GM23338 (cell line): ENCODE measurements at places on chromosomes 1 and 21. TPM values are rescaled to one million over a fixed set of nuclear protein-coding genes. Genes with fewer than 3 reads are reported as not detected.
A peak's percentile ranks its signal among the peaks of the same experiment; 100 is the strongest.

DNA sequence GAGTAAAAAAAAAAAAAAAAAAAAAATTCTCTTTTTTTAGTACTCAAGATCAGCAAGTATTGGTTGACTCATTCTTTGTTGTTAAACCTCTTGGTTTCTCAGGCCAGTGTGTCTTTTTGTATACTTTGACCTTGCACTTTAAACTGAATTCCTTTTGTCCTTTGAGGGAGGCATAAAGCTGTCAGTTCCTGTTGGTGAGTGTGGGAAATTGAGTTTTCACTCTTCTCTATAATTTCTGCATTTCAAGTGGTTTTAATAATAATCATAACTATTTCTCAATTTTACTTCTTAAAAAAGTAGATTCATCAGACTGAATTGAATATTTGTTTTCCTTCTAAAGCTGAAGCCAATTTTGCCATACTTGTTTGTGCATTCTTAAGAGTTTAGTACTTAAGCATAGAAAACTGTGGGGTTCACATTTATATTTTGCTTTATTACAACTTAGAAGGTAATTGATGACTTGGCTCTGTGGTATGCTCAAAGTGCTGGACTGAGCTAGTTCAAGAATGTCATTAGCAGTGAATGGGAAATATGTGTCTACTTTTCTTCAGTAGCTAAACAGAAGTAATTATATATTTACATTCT, 43.4 kb downstream of the ITSN1 start:
- H3K4me1 ChIP-seq = peaks cover 44% of the 10 kb centered on the region
- peak overlapping the region; percentile 15 for H3K4me3 ChIP-seq
- peak; percentile 41 for DNase-seq

DNA sequence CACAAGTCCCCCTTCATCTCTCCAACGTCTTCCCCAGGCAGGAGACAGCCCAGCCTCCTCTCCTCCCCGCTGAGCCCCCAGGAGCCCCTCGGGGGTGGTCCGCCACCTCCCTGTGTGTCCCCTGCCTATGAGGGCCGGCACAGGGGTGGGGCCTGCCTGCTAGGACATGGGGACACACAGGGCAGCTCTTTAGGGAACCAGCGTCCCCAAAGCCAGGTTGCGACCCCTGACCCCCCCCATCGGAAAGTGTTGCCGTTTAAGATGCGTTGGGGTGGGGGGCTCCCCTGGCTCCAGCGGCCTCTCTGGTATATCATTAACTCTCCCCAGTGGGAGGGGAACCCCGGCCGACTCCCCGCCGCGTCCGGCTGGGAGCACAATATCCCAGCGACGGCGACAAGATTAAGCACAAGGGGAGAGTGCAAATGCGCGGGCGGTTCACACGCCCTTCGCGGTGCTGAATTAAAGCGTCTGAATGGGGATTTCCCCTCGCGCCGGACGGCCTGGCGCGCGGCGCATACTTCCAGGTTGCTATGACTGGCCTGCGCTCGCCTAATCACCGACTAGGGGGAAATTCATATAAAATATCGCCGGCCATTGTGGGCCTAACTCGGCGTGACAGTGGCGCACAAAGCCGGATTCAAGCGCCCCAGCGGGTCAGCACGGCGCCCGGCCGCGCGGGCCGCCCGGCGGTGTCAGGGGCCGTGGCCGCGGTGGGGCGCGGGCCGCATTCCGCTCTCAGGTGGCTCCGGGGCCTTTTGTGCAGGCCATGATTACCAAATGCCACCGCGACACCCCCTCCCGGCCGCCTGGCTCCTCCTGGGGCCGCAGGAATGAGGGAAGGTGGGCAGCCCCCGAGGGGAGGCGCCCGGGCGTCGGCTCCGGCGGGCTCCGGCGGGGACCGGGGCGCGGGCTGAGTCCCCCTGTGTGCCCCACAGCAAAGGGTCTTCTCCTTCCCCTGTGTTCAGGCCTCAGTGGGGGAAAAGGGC, 30.9 kb downstream of the WNT3A start:
- no peak overlapping the region for H3K27ac ChIP-seq
- H3K27me3 ChIP-seq = peaks cover 93% of the 10 kb centered on the region
- H3K4me3 ChIP-seq = peak overlapping the region; percentile 77
- H3K4me1 ChIP-seq = no peaks in the 10 kb centered on the region
- H3K36me3 ChIP-seq = no peaks in the 10 kb centered on the region

- H3K4me1 ChIP-seq = peaks cover 11% of the 10 kb centered on the region; the same call in 1 of the 2 replicates
- H3K27ac ChIP-seq = no peak overlapping the region
- no peaks in the 10 kb centered on the region for H3K36me3 ChIP-seq
Observed at GRCh38 chr1:175195798-175196197, 3.2 kb upstream of the KIAA0040 start.

DNA sequence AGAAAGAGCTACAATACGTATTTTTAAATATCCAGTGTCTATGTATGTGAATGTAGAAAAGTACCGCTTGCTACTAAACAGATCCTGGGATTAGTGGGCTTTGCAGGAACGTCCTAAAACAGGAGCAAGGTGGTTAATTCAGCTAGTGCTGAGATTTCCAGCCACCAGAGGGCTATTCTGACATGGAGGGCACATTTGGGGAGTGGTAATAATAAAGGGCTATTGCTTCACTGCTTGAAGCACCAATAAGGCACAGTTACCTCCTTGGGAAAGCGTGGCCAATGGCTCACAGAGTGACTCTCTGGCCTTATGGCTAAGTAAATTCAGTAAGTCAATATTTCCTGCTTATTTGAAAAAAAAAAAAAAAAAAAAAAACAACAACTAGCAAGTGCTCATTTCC, 152.4 kb downstream of the GABPA start:
- DNase-seq = peak; percentile 59
- peaks cover 29% of the 10 kb centered on the region for H3K36me3 ChIP-seq
- H3K27ac ChIP-seq = no peak overlapping the region
- no peak overlapping the region for H3K4me3 ChIP-seq
- H3K27me3 ChIP-seq = no peaks in the 10 kb centered on the region
- no peaks in the 10 kb centered on the region for H3K4me1 ChIP-seq

GRCh38 chr21:33205476-33205875, 24.3 kb upstream of the IFNAR2 start:
- no peaks in the 10 kb centered on the region for H3K4me1 ChIP-seq
- H3K4me3 ChIP-seq = no peak overlapping the region
- no peaks in the 10 kb centered on the region for H3K36me3 ChIP-seq
- DNase-seq = no peak
- no peaks in the 10 kb centered on the region for H3K27me3 ChIP-seq

GRCh38 chr1:230768903-230769570, 21.8 kb downstream of the CAPN9 start:
- H3K27me3 ChIP-seq = no peaks in the 10 kb centered on the region
- H3K36me3 ChIP-seq = no peaks in the 10 kb centered on the region
- peak; percentile 17 for DNase-seq

DNA sequence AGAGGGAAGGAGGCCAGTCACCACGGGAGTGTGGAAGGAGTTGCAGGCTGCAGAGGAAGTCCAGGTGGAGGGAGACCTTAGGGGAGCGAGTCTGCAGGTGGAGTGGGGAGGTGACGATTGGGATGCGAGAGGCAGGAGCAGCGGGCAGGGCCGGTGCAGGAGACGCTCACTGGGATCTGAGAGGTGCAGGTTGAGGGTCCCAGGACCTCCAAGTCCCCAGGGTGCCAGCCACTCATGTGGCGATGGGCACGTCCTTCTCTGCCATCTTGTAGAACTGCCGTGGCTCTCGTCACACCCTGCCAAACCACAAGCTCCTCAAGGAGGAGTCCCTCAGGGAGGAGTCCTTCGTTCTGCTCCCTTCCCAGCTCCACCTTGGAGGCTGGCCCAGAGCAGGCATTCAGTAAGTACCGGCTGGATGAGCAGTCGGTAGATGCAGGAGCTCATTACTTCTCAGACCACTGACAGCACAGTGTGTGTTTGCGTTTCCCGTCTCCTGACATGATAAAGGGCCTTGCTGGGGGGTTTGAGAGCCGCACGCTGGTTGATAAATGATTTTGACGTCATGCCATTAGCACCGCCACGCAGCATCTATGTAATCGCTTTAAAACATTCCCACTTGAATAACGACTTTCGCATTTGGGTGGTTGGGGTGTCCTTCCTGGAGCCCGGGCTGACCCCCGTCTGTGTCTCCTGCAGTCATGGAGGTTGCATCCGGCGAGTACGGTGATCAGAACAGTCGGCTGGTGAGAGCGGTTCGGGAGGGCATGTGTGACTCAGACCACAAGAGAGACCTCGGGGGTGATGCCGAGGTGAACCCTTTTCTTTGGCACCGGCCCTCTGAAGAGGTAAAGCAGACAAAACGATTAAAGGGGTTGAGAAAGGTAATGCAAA, 27.8 kb downstream of the TFF3 start:
- no peak overlapping the region for H3K4me3 ChIP-seq
- H3K27me3 ChIP-seq = no peaks in the 10 kb centered on the region
- no peaks in the 10 kb centered on the region for H3K4me1 ChIP-seq
- H3K36me3 ChIP-seq = no peaks in the 10 kb centered on the region

DNA sequence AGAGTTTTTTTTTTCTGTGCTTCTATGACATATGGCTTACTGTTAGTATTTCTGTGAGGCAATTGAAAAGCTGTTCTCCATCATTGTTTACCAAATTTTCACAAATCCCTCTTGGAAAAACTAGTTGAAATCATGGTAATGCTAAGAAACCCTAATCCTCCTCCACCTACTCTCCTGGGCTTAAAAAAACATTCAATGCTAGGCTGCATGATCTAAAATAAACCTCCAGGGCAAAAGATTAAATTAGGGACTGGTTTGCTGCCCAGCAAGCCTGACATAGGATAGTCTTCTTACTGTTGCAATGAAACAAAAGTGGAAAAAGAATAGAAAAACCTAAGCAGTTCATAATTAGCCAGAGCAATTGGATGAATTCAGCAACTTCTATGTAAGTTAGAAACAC, 16.1 kb downstream of the C1orf52 start:
- H3K27me3 ChIP-seq = no peaks in the 10 kb centered on the region
- no peak overlapping the region for H3K27ac ChIP-seq
- H3K4me3 ChIP-seq = no peak overlapping the region
- peaks cover 6% of the 10 kb centered on the region; the same call in 1 of the 2 replicates for H3K4me1 ChIP-seq
- no peaks in the 10 kb centered on the region for H3K36me3 ChIP-seq
- DNase-seq = no peak

- H3K36me3 ChIP-seq = peaks cover 52% of the 10 kb centered on the region
- peaks cover 21% of the 10 kb centered on the region for H3K4me1 ChIP-seq
- H3K4me3 ChIP-seq = no peak overlapping the region
Observed at GRCh38 chr1:114094675-114095074, 59.0 kb downstream of the SYT6 start.

DNA sequence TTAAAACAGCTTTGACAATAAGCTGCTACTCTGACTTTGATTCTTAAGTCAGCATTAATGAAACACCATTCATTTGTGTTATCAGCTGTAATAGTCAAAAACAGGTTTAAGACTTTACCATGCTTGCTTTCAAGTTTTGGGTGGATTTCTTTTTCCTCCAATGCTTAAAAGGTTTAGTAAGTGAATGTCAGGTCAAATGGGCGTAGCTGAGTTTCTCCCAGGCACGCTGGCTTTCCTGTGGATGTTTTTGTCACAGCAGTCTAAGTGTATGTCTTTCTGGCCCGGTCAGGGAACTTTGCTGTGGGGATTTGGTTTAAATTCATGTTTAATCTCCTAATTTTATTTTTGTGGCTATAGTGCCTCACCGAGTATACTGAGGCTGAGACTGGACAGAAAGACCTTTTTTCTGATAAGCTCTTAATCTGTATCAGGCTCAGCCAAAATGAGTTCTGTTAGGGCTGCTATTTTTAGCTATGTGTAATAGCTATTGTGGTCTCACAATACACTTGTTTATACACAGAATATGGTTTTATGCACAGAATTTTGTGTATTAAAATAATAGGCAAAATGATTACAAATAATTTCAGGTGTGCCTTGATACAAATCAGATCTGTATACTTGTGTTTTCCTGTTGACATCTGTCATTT, 292.8 kb downstream of the DISC1 start:
- H3K36me3 ChIP-seq = no peaks in the 10 kb centered on the region
- H3K27ac ChIP-seq = no peak overlapping the region
- H3K27me3 ChIP-seq = no peaks in the 10 kb centered on the region
- no peaks in the 10 kb centered on the region for H3K4me1 ChIP-seq
- no peak overlapping the region for H3K4me3 ChIP-seq

GRCh38 chr1:46532498-46533178, 18.8 kb downstream of the KNCN start:
- H3K4me1 ChIP-seq = peaks cover 6% of the 10 kb centered on the region
- peak; percentile 85 for DNase-seq
- H3K36me3 ChIP-seq = no peaks in the 10 kb centered on the region
- H3K4me3 ChIP-seq = peak overlapping the region; percentile 50
- H3K27me3 ChIP-seq = peaks cover 98% of the 10 kb centered on the region

DNA sequence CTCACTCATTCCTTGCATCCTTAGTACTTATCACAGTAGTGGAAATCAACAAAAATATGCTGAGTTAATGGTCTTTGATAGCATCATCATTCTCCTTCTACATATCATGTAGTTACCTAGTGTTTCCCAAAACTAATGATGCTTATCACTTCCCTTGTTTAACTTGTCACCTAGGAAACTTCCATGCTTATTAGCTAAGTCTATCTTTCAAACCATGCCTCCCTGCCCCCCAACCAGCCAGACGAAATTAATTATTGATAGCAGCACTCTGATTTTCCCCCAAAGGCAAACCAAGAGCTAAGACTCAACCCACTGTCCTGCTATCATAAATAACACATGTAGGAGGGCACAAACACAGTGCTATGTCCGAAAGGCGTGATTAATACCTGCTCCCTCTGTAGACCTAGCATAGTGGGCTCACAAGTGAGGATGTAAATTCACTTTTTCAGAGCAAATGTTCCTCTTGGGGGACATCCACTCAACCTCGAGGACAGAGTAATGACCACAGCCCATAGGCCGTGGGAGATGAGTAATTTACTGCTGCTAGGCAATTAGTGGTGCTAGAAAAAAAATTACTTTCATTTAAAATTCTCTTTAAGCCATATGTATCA, 25.8 kb upstream of the LPAR3 start:
- H3K4me1 ChIP-seq = no peaks in the 10 kb centered on the region; the same call in 1 of the 2 replicates
- H3K27ac ChIP-seq = no peak overlapping the region
- no peak for DNase-seq
- H3K27me3 ChIP-seq = no peaks in the 10 kb centered on the region

GRCh38 chr1:9835758-9836631, 12.2 kb upstream of the CLSTN1 start:
- peak; percentile 80 for DNase-seq
- no peak overlapping the region; the same call in 1 of the 2 replicates for H3K4me3 ChIP-seq
- H3K4me1 ChIP-seq = peaks cover 7% of the 10 kb centered on the region; the same call in 1 of the 2 replicates

DNA sequence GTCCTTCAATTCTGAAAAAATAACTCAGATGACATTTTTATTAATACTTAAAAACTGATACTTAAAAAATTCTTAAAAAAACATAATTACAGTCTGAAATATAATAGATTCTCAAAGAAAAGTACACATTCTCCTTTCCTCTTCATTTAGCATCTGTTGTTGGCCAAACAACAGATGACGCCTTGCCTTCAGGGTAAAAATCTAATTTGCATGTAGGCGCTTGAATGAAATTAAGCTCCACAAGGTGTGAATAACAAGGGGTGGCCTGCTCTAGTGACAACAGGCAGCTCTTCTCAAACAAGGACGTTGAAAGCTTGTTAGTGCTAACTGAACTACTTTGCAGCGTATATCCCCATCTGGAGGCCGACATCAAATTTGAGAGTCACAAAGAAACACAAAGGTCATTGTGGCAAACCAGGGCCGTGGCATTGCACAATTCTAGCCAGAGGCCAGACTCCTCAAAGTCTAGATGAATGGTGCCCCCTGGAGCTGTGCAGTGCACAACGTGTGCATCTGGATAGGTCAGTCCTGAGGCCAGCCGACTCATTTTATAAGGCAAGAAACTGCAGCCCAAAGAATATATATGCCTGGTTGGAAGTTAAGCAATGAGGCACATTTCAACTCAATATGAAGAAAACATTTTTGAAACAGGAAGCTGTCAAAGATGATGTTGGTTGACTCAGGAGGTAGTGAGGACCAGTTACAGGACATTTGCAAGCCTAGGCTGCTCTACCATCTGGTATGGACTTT, 459.2 kb upstream of the RUNX1 start:
- H3K4me3 ChIP-seq = no peak overlapping the region
- no peaks in the 10 kb centered on the region for H3K36me3 ChIP-seq
- H3K27me3 ChIP-seq = no peaks in the 10 kb centered on the region
- peaks cover 50% of the 10 kb centered on the region for H3K4me1 ChIP-seq

Gene KRTAP19-5
- total RNA-seq = not detected in 2 replicates

Gene PEX19
- total RNA-seq = 56.7 and 84.9 TPM in 2 replicates

Gene CRB1
- 0.56 TPM in 1 of 2 replicates, not detected in the other for total RNA-seq

Gene AMY2A
- total RNA-seq = not detected in 2 replicates

Gene CHI3L1
- 0.76 TPM in 1 of 2 replicates, not detected in the other for total RNA-seq
